NT2/D1 (cell line): ENCODE measurements at places on chromosomes 1 and 21.

DNA sequence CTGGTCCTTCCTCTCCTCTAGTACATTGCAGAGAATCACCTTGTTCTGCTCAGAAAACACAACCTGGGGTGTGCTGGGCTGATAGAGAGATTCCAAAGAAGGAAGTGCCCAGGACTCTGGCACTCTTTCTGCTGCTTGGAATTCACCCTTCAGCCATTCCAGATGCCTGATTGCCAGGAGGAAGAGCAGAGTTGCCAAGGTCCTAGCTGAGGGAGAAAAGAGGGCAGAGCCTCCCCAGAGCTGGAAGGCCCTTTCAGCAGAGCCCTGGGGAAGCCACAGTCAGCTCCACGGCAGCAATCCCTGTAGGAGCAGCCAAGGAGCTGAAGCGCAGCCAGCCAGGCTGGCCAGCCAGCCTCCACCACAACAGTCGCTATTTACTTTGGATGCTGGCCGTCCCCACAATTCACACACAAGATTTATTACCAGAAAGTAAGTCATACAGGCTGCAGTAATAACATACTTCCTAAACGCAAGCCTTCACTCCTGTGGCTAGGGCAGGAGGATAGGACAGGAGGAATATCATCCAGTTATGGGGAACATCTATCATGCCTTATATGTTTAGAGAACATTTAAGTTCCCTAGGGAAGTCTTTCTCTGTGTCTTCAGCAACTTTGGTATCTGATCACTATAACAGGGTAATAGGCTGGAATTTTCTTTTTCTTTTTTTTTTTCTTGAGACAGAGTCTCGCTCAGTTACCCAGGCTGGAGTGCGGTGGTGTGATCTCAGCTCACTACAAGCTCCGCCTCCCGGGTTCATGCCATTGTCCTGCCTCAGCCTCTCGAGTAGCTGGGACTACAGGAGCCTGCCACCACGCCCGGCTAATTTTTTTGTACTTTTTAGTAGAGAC, 36.6 kb upstream of the SLC44A3 start:
- DNase-seq = no peak

GRCh38 chr1:37814252-37814651, 6.2 kb upstream of the YRDC start:
- no peak for DNase-seq

GRCh38 chr1:238489006-238489405, 598.3 kb upstream of the ZP4 start:
- DNase-seq = no peak

DNA sequence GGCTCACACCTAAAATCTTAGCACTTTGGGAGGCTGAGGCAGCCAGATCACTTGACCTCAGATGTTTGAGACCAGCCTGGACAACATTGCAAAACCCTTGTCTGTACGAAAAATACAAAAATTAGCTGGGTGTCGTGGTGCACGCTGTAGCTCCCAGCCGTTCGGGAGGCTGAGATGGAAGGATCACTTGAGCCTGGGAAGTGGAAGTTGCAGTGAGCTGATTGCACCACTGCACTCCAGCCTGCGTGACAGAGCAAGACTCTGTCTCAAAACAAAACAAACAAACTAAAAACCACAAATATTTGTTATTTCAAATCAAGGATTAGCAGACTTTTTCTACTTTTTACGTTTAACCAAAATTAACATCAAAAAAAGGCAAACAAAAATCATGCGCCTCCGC, 31.3 kb downstream of the INKA2 start:
- no peak for DNase-seq

GRCh38 chr1:246726881-246727280, 2.7 kb downstream of the SCCPDH start:
- no peak for DNase-seq

GRCh38 chr1:40899230-40899870, 37.2 kb upstream of the CITED4 start:
- DNase-seq = no peak

- no peak for DNase-seq
Measured at GRCh38 chr1:50976890-50977574, 7.0 kb downstream of the CDKN2C start.

- no peak for DNase-seq
Measured at GRCh38 chr1:48960320-48960719, 183.6 kb upstream of the BEND5 start.

DNA sequence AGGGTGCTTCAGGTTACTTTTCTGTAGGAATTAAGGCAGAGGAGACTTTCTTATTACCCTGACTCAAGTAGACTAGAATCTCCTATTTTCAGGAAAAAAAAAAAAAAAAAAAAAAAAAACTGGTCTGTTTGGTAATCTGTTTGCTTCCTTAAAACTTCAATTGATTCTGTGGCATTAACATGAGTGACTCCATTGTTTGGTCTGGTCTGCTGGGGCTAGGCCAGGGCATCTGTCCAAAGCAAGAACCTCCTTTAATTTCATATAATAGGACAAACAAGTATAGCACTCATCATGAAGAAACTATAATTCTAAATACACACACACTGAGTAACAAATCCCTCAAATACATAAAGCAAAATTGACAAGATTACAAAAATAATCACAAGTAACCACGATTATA, 32.9 kb upstream of the LRRC7 start:
- DNase-seq = no peak

DNA sequence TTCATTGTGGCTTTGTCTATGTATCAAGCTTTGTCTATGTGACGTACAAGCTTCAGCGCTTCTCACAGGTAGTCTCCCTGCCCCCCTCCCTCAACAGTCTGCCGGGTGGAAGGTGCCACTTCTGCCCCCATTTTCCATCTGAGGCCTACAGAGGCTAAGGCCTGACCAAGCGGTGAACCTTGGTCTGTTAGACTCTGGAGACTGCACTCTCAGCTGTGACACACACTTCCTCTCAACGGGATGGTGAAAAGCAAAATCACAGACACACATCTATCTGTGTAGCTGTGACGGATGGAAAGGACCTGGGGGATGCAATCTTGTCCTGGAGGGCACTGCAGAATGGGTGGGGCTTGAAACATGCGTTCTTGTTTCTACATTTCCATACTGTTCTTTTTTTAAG, 152.9 kb upstream of the EDN2 start:
- DNase-seq = no peak

DNA sequence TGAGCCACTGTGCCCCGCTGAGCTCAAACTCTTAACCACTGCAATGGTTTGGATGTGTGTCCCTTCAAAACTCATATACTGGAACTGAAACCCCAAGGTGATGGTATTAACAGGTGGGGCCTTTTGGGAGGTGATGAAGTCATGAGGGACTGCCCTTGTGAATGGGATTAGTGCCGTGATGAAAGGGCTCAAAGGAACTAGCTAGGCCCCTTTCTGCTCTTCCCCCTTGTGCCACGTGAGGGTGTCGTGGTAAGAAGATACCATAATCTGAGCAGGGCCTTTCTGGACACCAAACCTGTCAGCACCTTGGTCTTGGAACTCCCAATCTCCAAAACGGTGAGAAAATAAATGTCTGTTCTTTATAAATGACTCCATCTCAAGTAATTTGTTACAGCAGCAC, 45.5 kb upstream of the SPOCD1 start:
- DNase-seq = no peak

GRCh38 chr1:11463177-11463576, 15.8 kb upstream of the DISP3 start:
- no peak for DNase-seq

DNA sequence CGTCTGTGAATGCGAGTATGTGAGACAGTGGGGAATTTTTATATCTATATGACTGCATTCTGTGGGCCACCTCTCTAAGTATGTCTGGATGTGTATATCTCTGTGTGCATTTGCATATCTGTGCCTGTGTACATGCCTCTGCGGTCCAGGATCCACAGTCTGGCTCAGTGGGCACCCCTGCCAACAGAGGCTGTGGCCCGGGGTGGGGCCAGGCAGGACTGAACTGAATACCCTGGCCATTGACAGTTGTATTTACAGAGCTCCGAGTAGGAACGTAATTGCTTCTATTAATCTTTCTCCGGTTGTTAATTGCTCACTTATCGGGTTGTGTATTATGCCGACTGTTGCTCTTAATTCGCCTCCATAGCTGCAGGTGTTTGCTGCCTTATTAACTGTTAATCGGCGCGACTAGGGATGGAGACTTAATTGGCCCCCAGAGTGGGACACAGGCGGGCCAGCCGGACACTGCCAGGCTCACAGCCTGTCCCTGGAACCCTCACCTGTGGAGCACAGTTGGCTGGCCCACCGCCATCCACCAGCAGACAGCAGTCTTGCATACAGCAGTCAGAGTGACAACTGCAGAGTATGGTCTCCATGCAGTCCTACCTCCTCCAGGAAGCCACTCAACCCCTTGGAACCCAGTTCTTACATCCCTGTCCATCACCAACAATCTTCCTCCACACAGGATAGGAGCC, 22.4 kb upstream of the ADGRB2 start:
- DNase-seq = no peak
